ENCODE measurements at places on chromosomes 5 and 9. TPM values are rescaled to one million over a fixed set of nuclear protein-coding genes. Genes with fewer than 3 reads are reported as not detected.

PARP8 gene
- total RNA-seq: 58.4 TPM

C9orf43 gene
- 0.62 TPM for total RNA-seq

IL12B gene
- total RNA-seq: not detected

GOLM1 gene
- total RNA-seq: 54.5 TPM

DRD1 gene
- total RNA-seq: 2.9 TPM

DNA sequence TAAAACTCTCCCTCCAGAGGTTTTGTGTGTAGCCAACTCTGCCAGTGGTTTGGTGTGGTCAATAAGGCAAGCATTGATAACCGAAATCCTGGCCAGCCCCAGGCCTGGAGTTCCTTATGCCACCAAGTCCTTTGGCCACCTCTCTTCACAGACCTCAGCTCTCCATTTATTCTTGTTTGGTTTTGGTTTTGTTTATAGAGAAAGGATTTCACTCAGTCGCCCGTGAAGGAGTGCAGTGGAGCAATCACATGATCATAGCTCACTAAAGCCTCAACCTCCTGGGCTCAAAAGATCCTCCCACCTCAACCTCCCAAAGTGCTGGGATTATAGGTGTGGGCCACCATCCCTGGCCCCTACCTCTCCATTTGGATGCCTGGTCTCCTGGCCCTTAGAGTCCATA, 55.4 kb upstream of the PPARGC1B start:
- no peak for DNase-seq

GRCh38 chr9:125507226-125507625, 199.8 kb downstream of the MAPKAP1 start:
- no peak for DNase-seq

DNA sequence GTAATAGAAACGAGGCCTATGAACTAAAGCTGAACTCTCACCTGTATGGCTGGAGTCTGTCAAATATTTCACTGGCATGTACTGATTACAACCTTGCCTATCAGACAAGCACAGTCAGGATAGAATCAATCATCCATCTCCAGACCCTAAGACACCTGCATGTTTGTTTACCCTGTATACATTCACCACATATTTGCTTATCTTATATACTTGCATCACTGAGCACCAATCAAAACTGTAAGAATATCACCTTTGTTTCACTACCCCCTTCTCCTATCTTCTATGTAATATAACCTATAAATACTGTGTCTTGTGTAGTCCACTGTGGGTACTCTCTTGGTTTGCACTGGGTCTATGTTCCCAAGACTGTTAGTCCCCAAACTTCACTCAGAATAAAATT, 1085.7 kb downstream of the TAF11L14 start:
- no peak for DNase-seq

DNA sequence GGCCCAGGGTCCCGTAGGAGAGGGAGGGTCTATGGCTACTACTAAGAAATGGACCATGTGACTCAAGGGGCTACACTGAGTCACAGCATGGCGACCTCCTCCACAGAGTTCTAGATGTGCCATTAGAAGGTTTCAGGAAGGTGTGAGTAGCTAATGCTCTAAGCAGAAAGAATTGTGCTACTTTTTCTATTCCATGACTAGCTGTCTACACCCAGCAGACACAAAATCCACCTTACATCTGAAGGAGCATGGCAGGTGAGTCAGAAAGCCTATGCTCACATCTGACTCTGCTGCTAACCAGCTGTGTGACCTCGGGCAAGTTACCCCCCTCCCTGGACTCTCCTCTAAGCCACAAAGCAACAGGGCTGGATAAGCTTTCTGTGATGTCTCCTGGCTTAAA, 14.4 kb upstream of the MEIKIN start:
- DNase-seq: no peak

DNA sequence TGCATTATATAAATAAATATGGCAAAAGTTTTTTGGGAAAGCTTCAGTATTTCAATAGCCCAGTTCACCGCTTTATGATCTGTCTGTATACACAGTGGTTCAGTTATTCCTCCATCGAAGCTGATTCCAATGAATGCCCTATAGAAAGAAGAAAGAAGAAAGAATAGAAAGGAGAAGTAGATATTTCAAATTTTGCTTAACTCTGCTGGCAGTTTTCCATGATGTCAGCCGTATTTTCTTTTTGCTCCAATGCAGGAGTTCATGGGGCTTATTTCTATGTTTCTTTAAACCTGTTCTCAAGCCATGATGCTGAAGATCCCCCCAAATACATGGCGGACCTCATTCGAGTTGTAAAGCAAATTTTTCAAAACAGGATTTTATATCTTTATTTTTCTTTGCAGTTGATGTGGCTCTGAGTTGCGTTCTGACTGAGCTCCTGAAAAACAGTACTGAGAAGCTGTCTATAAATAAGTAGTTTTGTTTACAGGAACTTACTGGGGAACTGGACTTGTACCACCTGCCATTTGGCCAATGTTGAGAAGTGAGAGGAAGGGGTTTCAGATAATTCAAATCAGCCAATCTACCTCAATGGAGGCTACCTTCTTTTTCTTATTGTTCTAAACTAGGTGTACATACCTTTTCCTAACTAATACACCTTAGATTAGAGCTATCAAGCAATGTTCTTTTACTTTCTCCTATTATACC, 418.5 kb upstream of the MEF2C start:
- no peak for DNase-seq

- peak; percentile 78 for DNase-seq
Observed at GRCh38 chr5:107217721-107218130, 453.0 kb downstream of the EFNA5 start.

DNA sequence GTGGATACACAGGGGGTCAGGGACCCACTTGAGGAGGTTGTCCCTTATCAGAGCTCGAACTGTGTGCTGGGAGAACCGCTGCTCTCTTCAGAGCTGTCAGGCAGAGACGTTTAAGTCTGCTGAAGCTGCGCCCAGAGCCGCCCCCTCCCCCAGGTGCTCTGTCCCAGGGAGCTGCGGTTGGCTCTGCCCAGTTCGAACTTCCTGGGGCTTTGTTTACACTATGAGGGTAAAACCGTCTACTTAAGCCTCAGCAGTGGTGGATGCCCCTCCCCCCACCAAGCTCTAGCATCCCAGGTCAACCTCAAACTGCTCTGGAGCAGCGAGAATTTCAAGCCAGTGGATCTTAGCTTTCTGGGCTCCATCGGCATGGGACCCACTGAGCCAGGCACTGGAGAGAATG, 15.9 kb downstream of the SRD5A1 start:
- DNase-seq: no peak

- DNase-seq: no peak
Observed at GRCh38 chr5:172064358-172064757, 57.9 kb upstream of the FBXW11 start.

DNA sequence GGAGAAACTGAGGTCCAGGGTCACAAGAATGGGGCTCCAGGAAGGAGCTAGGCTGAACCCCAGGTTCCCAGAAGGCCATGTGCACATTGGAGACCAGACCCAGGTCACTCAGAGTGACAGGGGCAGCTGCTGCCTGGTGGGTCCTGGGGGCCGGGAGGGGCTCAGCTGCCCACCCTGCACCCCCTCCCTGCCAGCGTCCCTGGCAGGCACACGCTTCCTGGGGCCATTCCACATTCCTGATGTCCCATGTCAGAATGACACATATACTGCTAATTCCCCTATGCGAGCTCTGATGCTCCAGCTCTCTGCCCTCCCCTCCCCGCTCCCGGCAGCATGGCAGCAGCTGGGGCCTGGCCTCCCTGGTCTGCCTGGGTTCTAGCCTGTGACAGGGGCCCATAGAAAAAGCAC, 14.0 kb downstream of the FGFR4 start:
- no peak for DNase-seq

GRCh38 chr5:133688391-133688790, 76.0 kb upstream of the FSTL4 start:
- no peak for DNase-seq

DNA sequence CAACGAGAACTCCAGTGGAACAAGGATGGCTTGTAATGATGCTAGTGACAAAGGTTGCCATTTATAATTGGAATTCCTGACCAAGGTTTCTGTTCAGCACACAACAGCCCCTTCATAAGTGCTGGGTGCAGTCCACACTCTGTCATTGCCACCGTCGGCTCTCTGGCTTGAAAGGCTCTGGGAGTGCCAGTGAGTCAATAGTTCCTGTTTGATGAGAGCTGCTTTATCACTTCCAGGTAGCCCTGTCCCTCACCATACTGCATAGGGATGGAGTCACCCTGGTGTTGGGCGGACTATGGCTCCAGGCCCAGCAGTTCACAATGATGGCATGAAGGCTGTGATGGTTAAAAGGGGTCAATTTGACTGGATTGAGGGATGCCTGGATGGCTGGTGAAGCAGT, 34.6 kb upstream of the SEMA4D start:
- no peak for DNase-seq

- no peak for DNase-seq
Observed at GRCh38 chr9:81717061-81717746, 27.9 kb upstream of the TLE1 start.

GRCh38 chr5:78677777-78678668, 29.5 kb upstream of the LHFPL2 start:
- DNase-seq: peak; percentile 57

DNA sequence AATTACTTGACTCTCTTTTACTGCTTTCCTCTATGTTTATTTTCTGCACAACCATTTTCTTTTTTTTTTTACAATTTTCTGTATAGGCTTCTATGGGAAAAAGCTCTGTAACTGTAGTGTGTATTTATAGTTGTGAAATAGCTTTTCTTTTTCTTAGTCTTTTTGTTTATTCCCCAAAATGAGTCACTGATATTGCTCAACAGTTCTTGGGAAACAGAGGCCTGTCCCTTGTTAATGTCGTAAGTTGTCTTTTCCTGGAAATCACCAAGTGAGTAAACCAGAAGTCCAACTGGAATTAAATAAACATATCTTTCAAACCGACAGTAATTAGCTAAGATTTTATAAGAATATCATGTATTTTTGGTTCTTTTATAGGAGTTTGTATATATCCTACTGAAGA, 325.1 kb upstream of the PRR16 start:
- DNase-seq: no peak

DNA sequence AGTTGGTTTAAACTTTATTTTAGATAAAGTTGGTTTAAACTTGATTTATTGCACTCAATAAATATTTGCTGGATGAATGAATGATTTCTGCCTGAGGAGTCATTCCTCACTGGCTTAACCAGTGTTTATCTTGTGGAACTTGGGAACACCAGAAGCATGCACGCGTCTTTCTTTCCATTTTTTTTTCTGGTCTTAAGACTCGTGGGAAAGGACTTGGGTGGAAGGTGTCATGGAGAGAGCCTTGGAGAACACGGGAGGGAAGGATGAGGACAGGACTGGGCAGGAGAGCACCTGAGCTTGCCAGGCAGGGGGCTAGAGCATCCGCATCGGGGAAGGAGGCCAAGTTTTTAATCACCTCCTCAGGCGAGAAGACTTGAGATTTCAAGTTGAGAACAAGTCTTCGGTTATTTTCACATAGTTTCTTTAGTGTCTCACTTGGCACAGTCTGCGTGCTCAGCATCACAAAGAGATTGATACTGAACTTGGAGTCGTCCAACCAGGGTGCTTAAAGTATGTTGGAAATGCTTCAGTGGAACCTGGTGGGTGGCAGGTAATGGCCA, 144.2 kb downstream of the PDZD2 start:
- no peak for DNase-seq

- no peak for DNase-seq
Observed at GRCh38 chr5:14531668-14532067, 49.9 kb upstream of the OTULINL start.

DNA sequence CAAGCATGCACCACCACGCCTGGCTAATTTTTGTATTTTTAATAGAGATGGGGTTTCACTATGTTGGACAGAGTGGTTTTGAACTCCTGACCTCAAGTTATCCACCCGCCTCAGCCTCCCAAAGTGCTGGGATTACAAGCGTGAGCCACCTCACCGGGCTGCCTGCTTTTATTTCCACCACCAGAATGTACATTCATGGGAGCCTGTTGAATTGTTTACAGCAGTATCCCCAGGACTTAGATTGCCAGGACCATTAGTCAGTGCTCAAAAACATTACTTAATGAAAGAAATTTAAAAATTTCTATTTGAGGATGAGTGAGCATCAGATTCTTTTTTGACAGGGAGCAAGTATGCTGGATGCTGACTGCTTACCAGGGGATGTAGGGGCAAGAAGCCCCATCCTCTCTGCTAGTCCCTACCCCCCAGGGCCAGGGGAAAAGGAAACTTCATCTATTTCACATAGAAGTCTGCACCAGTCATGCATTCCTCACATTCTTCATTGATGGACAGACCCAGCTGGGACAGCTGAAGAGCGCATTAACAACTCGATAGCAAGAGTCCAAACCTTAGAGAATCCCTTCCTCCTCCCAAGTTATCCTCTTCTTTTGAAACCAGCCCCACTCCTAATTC, 10.3 kb upstream of the RGMB start:
- DNase-seq: no peak

GRCh38 chr9:134173127-134174072, 9.0 kb upstream of the RNU6ATAC start:
- no peak for DNase-seq

DNA sequence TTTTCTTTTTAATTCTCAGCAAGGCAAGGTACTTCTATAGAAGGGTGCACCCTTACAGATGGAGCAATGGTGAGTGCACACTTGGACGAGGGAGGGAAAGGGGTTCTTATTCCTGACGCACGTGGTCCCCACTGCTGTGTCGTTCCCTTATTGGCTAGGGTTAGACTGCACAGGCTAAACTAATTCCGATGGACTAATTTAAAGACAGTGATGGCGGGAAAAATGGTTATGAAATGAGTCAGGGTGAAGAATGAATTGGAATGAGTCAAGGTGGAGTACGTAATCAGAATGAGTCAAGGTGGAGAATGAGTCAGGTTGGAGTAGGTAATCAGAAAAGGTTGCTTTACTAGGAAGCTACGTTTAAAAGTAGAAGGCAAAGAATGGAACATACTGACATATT, 2.1 kb upstream of the HMGCS1 start:
- no peak for DNase-seq

GRCh38 chr5:14142827-14143545, at the start of gene TRIO:
Gene TRIO (plus strand): TSS chr5:14143342. CDS start chr5:14143726, 384 bp downstream.
- DNase-seq: peak; percentile 95

DNA sequence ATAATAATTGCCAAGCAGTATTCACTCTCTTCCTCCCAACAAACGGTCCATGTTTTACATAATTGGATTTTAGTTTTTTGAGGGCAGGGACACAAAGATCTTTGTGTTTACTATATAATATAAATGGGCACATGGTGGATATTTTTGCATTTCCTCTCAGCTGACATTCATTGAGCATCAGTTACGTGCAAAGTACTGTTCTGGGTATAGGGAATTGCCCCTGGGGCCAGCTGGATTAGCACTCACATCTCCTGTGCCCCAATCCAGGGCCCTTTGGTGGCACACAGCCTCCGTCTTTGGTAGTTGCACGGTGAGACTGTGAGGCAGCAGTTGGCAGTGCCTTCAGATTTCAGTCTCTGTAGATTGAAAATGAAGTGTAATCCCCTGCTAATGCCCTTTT, 1.6 kb downstream of the TDRD7 start:
- DNase-seq: no peak

DNA sequence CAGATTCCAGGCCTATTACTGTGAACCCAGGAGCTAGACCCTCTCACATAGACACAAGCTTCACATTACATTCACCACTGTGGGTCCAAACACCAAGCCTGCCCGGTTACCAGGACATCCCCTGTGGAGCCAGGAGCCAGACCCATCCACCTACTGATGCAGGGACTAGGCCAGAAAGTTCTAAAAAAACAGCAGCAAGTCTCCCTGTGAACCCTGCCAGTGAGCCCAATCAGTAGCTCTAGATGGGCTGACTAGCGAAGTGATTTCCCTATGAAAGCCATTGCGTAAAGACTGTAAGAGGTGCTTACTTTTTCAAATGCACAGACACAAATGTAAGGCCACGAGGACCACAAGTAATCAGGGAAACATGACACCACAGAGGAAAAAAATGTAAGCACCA, 352.3 kb downstream of the TMEM161B start:
- no peak for DNase-seq
